Left ventricle myocardium superior (tissue), 1 donor: ENCODE measurements at places on chromosomes 7 and 10. TPM values are rescaled to one million over a fixed set of nuclear protein-coding genes. Genes with fewer than 3 reads are reported as not detected.
A peak's percentile ranks its signal among the peaks of the same experiment; 100 is the strongest.

- no peak for DNase-seq
Observed at GRCh38 chr10:61097026-61097425, 153.0 kb upstream of the RHOBTB1 start.

GRCh38 chr7:95004618-95005247 is 97.3 kb downstream of the PPP1R9A start:
- DNase-seq, result no peak

DNA sequence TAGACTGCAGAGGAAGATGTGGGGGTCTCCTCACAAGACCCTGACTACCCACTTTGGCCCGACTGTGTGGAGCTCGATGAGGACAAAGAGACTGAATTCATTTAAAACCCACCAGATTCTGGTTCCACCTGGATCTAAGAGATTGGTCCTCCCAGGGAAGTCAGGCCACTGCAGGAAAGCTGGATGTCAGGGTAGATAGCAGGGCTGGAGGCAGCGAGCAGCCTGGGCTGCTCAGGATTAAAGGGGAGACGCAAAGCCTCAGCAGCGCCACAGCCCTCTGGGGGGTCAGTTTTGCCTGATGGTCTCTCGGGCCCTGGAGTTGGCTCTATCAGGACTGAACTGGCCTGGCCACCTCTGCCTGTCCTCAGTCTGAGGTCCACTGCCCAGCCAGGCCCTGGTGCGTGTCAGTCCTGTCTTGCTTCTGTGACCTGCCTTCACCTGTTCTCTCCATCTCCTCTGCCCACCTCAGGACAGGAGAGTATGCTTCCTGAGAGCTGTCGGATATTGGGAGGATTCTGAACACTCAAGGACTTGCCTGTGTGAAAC is 12.2 kb upstream of the KLRG2 start:
- DNase-seq, result no peak

DNA sequence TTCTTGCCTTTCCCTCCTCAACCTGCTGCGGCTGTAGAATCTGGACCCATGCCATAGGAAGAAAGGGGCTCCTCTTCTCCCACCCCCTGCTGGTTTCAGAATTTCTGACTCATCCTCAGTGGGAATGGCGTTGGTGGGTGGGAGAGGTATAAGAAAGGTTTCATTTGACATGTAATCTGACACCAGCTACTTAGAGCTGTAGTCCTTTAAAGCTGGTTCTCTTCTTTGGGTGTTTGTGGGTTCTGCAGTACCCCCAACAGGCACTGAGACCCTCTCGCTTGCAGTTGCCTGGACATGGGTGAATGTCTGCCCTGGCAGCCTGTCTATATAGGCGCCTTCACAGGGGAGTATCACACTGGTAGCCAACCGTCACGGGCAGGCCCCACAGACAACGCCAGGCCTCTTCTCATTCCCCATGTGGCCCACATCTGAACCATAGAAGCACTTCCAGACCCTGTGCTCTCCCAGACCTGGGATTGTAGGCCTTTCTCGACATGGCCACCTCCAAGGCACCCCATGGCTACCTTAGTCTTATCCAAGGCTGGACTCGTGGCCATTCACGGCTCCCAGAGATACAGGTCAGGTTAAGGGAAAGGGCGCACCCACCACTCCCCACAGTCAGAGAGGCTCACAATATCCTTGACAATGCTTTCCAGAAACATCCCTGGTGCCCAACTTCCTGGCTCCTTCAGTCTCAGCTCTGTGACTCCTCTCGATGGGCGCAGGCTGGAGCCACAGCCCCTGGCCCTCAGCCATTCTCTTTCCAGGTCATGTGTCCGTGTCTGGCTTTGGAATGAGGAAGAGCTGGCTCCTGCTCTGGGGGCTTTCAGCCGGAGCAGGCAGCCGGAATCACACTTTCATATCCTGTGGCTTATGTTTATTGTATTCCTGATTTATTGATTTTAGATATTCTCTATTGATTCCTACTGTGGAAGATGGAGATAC is 17.5 kb downstream of the ZNF862 start:
- peak; percentile 46 for DNase-seq

DNA sequence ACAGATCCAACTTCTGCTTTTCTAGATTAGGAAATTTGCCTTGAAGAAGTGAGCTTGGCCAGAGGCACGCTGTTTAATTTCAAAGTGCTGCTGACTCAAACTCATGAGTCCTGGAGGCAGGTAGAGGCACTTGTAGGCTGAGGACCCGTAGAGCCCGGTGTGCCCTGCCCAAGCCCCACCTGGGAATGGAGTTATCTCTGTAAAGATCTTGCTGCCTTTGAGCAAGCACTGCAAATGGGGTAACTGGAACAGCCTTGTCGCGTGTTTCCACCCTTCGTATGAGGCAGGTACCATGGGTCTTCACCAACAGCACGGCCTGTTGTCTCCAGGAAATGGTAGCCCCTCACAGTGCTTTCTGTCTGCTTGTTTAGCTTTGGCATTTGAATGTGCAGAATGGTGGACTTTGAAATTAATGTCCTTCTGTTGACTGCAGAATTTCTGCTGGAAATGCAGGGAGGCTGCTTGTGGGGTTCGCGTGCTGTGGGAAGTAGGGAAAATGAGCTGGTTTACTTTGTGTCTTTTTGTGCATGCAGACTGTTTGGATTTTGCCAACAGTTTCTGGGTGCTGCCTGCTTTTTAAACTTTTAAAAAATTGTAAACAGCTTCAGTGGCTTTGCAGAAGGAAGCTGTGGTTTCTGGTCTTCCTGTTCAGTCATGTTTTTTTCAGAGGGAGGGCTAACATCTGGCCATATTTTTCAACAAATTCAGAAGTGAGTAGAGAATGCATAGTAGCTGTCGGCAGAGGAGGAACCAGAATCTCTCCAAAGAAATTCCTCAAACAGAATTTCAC is 27.2 kb downstream of the CCM2 start:
- no peak for DNase-seq

DNA sequence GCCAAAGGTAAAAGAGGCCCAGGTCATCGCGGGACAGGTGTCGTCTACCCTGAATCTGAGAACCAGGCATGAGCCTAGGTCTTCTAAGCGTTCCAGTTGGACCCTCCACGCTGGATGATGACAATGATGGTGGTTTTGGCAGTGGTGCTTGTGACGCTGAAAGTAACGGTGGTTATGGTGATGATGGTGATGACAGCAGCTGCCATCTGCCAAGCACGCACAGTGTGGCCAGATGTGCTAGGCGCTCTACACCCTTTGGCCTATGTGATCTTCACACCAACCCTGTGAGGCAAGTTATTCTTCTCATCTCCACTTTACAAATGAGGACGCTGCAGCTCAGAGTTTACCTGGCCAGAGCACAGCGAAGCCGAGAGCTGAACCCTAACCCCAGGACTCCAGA is 93.9 kb downstream of the FAM53B start:
- no peak for DNase-seq

DNA sequence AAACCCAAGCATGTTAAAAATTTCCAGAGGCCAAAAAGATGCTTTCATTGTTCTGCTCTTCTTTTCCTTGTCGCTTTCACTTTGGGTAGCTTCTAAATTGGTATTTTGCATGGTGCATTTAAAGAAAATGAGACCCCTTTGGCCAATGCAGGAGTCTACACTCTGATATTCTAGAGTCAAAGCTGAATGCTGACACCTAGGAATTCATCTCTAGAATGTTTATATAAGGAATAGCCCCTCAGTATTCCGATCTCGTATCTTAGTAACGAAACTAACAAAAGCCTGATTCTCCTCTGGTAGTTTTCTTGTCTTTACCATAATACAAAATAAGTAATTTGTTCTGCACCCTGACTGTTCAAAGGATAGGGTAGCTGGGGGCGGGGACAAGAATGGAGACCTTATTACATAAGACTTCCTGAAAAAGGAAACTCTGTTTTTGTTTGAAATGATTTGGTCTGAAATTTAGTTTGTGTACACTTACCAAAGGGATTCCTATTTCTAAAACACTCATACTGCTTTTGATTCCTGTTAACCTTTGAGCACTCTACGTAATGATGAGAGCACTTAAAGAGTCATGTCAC is 17.1 kb downstream of the IKZF1 start:
- no peak for DNase-seq

DNA sequence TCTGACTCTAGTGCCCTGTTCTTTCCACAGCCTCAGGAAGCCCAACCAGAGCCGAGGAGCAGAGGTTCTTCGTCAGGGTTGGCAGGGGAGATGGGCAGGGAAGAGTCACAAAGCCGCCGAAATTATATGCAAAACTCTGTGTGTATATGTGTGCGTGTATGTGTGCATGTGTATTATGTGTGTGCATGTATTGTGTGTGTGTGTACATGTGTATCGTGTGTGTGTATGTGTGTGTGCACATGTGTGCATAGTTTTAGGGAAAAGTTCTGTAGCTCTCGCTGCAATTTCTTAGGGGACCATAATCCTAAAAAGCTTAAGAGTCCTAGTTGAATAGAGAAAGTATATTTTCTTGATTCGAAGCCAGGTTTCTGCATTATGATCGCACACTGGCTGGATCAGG is 17.0 kb downstream of the DNAJB12 start:
- peak; percentile 7 for DNase-seq

- peak; percentile 5 for DNase-seq
Observed at GRCh38 chr10:132947843-132948242, 5.5 kb upstream of the CFAP46 start.

DNA sequence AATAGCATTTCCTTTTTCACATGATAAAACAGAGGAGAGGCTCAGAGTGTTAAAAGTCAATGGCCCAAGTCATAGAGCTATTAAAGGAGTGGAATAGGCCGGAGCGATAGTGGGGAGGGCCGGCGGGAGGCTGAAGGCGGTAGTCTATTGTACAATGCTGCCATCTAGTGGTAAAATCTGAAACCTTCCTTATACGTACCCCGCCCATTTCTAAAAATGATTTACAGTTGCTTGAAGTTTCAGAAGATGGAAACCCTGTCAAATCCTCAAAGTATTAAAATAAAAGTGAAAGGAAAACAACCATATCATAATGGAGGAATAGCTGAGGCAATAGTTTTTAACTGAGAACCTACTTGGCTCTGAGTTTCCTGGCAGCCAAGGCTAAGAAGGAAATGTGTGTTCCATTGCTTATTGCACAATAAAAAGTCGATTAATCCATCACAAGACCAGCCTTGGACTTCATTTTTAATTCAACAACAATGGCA is 209.1 kb downstream of the CCSER2 start:
- peak; percentile 66 for DNase-seq

DNA sequence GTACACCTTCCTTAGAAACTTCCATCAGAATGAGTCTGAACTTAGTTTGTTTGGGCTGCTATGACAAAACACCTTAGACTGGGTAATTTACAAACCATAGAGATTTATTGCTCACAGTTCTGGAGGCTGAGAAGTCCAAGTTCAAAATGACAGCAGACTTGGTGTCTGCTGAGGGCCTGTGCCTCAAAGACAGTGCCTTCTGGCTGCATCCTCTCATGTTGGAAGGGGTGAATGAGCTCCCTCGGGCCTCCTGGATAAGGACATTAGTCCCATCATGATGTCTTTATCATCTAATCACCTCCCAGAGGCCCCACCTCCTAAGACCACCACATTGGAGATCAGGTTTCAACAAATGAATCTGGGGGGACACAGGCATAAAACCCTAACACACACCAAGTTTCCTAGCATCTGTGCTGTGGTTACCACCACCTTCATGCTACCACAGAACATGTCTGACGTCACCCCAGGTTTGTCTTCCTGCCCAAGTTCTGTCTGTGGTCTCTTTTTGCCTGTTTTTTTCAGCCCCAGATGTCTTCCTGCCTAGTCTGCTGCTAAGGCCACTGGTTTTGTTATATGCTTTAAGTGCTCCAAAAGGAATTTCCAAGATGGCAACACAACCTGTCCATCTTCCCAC is 150.9 kb upstream of the COBL start:
- DNase-seq, result no peak

- DNase-seq, result no peak
Observed at GRCh38 chr7:155589001-155589980, 42.9 kb upstream of the CNPY1 start.

GRCh38 chr7:139703487-139704307 is 74.1 kb downstream of the HIPK2 start:
- DNase-seq, result no peak

GRCh38 chr7:9600974-9601373 is 1167.6 kb downstream of the NXPH1 start:
- no peak for DNase-seq

GRCh38 chr10:96632974-96633710 is 46.3 kb upstream of the TM9SF3 start:
- no peak for DNase-seq

DNA sequence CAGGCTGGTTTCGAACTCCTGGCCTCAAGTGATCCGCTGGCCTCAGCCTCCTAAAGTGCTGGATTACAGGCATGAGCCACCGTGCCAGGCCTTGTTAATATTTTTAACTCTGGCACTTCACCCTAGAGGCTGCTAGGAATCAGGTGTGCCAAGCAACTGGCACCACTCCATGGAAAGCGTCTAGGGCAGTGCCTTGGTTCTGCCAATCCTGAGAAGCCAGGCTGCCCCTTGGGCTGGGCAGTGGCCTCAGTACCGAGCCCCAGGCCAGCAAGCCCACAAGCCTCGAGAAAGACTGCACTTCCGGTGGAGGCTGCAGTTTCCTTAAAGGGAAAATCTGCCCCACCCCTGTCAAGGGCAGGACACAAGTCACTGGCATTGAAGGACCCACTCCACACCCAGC is 11.3 kb downstream of the ALKBH4 start:
- DNase-seq, result peak; percentile 36

DNA sequence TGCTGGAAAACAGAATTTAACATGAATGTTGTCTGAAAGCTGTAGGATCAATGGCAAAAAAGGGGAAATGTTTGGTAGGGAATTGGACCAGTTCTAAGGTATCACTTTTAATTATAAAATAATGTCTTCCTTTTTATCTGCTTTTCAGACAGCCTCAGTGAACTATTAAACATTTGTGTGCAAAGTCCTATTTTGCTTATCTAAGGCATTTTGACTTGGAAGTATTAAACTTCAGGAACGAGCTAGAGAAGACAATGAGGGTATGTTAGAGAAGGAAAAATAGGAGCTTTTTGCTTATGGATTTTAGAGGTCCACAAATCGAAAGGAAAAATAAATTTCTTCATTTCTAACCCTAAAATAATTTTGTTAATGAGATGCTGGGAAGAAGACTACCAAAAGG is 63.3 kb downstream of the PODXL start:
- DNase-seq, result no peak

DNA sequence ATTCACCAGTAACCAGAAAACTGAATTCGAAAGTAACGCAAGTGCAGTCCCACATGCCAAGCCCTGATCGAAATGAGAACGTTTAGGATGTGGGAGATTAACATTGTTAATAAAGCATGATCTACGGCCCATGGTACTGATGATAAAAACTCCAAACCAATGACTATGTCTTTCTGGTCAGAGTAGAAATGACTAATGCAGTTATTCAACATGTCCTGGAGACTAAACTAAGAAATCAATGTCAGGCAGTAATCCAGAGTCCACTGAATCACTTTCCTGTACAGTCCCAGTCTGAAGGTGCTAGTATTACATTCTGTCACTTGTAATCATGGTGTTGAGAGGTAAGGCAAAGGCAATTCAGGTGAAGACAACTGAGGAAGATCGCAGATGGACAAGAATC is 14.4 kb downstream of the NPSR1 start:
- no peak for DNase-seq

DNA sequence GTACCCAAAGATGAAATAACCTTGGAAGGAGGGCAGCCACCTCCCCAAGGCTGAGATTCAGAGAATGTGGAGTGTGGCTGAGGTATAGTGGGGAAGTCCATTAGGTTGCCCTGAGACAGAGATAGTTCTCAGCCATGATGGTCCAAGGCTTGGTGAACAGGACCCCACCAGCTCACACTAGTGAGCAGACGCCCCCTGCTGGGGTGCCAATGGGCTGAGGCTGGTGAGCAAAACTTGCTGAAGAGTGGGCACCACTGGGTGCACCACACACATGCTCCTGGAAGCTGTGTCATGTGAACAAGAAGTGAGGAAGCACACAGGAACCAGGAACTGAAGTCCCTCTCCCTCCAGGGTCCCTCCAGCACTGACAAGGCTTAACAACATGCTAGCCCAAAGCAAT is 8.9 kb downstream of the FBXL13 start:
- peak; percentile 51 for DNase-seq

CTTNBP2 gene
- total RNA-seq, result 0.77 TPM

CALN1 gene
- total RNA-seq, result not detected

HSPA12A gene
- 22.5 TPM for total RNA-seq
